ENCODE measurements at places on chromosomes 7 and 10. TPM values are rescaled to one million over a fixed set of nuclear protein-coding genes. Genes with fewer than 3 reads are reported as not detected.

DNA sequence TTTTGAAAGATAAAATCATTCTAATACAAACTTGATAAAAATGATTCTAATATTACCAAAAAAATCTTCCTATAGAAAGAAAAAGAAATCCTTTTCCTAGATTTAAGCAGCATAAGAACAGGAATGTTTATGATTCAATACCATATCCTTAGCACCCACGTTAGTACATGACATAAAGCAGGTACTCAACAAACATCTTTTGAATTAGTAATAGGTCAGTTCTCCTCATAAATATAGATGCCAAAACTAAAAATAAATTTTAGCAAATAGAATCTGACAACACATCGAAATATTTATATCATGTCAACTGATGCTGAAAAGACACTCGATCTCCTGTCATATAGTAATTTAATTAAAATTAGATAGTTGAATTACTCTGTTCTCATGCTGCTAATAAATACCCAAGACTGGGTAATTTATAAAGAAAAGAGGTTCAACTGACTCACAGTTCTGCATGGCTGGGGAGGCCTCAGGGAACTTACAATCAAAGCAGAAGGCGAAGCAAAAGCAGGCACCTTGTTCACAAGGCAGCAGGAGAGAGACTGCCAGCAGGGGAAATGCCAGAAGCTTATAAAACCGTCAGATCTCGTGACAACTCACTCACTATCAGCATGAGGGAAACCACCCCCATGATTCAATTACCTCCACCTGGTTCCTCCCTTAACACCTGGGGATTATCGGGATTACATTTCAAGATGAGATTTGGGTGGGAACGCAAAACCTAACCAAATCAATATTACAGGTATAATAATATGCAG, 191.8 kb downstream of the HTR7 start:
- H3K4me1 ChIP-seq, result no peaks in the 10 kb centered on the region
- no peaks in the 10 kb centered on the region for H3K27me3 ChIP-seq
- no peak for DNase-seq
- H3K36me3 ChIP-seq, result no peaks in the 10 kb centered on the region

DNA sequence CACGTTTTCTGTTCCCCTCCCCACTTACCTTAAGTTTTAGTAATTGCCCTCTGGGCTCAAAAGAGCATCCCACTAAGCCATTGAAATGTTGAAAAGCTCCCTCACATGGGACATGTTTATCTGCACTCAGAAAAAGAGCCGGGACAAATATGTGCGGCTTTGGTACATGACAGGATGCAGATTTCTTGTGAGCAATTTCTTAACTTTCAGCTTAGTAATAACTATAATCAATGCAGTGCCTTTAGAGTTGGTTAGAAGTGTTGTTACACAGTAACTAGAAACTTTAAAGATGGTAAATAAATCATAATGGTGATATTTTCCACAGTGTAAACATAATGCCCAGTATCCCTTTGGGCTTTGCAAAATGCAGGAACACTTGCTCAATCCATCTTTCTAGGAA, 89.2 kb downstream of the ZNF365 start:
- no peak for DNase-seq
- no peak overlapping the region for H3K4me3 ChIP-seq
- no peaks in the 10 kb centered on the region for H3K36me3 ChIP-seq
- H3K4me1 ChIP-seq, result peaks cover 1% of the 10 kb centered on the region
- no peaks in the 10 kb centered on the region for H3K27me3 ChIP-seq

DNA sequence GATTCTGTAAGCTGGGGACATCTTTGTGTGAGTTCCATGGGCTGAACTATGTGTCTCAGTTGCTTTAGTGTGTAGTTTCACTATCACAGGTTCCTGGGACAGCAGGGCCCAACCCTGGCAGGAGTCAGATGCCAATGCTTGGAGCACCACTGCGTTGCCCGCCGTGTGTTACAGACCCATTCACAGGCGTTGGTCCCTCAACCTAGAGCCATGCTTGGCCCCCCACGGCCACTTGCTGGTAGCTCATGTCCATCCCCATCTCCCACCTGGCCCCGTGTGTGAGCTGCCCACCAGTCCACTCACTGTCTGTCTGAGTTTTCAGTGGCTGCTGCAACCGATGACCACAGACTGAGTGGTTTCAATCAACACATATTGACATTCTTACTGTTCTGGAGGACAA, 546.9 kb downstream of the TCERG1L start:
- no peak overlapping the region for H3K27ac ChIP-seq
- H3K27me3 ChIP-seq, result no peaks in the 10 kb centered on the region
- DNase-seq, result no peak
- H3K36me3 ChIP-seq, result no peaks in the 10 kb centered on the region

The COL28A1 gene
- total RNA-seq, result 1.4 TPM

The FANK1 gene
- 4.9 TPM for total RNA-seq
